ENCODE measurements at places on chromosomes 3 and 15. TPM values are rescaled to one million over a fixed set of nuclear protein-coding genes. Genes with fewer than 3 reads are reported as not detected.
A peak's percentile ranks its signal among the peaks of the same experiment; 100 is the strongest.

- no peak for DNase-seq
Observed at GRCh38 chr3:78871048-78871447, 896.8 kb downstream of the ROBO1 start.

DNA sequence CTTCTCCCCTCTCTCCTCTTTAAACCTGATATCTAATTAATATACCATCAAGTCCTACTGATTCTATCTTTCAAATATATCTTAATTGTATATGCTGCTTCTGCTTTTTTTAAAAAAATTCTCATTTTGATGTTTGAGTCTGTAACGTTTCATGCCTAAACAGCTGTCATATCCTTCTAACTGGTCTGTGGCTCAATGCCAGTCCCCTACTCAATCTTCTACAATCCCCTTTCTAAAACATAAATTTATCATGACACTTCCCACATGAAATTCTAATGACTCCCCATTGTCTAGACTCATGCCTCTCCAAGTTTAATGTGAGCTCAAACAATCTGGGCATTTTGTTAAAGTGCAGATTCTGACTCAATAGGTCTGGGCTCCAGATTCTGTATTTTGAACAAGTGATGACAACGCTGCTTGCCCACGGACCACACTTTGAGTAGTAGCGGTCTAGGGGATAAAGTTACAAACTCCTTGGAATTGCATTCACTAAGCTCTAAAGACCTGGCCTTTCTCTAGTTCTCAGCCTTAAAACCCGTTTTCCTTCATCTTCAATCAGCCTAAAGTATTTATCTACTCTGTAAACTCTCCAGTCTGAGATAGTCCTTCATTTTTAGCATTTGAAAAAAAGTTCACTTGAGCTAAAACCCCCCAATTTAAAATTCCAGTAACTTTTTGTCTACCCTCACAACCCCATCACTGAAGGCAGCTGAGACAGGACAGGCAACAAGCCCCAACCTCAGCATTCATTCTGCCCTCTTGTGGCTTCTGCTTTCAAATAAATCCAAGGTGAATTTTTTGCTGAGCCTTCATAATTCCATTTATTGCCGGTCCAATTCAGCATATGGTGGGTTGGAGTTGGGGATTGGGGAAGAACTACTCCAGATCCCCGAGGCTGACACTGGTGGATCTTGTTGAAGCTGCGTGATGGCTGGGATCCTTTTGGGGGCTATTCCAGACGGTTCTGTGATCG, 88.1 kb upstream of the THRB start:
- peak; percentile 14 for DNase-seq

GRCh38 chr3:160568989-160569388, 3.6 kb upstream of the KPNA4 start:
- no peak for DNase-seq

- no peak for DNase-seq
Observed at GRCh38 chr15:72884311-72884710, 100.8 kb upstream of the ADPGK start.

GRCh38 chr3:195250473-195251251, 20.3 kb downstream of the XXYLT1 start:
- no peak for DNase-seq

GRCh38 chr15:61750271-61751084, 309.8 kb downstream of the VPS13C start:
- DNase-seq, result no peak

DNA sequence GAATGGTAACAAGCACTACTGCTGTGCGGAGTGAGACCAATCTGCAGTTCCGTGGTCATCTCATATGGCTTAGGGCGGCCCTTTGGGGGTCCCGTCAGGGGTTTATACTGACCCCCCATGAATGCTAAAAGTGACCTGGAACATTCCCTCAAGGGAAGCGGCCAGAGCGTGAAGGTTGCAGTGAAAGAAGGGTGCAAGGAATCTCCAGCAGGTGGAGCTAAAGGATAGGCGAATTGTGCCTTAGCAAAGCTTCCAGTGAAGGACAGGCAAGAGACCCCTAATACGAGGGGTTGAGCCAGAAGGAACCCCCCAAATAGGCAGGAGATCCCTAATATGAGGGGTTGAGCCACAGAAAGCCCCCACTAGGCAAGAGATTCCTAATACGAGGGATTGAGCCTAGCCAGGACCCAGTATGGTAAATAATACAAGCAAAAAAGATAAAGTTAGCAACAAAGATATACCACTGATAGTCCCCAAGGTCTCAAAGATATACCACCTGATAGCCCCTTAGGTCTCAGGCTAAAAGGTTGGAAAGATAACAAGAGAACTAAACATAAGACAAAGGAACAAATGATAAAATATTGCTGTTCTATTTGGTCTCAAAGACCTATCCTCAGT, 32.8 kb downstream of the ZNF589 start:
- no peak for DNase-seq

DNA sequence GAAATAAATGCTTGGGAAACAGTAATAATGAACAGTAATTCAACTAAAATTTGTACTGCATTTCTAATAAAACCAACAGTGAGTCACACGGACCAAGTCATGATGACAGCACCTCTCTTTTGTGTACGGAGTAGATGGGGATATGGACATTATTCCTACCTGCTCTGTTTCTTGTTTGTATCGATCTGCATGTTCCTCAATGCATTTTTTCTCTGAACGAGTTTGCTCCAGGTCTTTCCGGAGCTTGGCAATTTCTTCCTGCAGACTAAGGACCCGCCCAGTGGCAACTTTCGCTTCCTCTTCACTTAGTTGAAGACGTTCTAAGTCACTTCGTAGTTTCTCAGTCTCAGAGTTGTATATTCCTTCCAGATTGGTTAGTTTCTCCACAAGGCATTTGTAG, 74.4 kb upstream of the MYO5C start:
- no peak for DNase-seq

DNA sequence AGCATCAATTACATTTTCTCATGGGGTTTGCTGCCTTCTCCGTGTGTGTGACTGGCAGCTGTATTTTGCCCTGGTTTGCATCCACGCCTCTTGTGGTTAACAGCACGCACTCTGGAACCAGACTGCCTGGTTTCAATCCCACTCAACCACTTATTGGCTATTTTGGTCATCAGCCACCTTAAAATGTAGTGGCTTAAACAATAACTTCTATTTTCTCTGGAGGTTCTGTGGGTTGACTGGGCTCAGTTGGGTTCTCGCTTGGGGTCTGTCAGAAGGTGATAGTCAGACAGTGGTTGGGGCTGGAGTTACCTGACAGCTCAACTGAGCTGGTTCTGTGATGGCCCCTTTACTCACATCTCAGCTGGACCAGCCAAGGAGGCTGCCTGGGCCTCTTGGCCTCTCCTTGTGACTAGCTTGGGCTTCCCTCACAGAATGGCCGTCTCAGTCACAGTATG, 36.8 kb downstream of the EHD4 start:
- no peak for DNase-seq

GRCh38 chr3:142285083-142285517, 59.7 kb upstream of the GK5 start:
- DNase-seq, result no peak

DNA sequence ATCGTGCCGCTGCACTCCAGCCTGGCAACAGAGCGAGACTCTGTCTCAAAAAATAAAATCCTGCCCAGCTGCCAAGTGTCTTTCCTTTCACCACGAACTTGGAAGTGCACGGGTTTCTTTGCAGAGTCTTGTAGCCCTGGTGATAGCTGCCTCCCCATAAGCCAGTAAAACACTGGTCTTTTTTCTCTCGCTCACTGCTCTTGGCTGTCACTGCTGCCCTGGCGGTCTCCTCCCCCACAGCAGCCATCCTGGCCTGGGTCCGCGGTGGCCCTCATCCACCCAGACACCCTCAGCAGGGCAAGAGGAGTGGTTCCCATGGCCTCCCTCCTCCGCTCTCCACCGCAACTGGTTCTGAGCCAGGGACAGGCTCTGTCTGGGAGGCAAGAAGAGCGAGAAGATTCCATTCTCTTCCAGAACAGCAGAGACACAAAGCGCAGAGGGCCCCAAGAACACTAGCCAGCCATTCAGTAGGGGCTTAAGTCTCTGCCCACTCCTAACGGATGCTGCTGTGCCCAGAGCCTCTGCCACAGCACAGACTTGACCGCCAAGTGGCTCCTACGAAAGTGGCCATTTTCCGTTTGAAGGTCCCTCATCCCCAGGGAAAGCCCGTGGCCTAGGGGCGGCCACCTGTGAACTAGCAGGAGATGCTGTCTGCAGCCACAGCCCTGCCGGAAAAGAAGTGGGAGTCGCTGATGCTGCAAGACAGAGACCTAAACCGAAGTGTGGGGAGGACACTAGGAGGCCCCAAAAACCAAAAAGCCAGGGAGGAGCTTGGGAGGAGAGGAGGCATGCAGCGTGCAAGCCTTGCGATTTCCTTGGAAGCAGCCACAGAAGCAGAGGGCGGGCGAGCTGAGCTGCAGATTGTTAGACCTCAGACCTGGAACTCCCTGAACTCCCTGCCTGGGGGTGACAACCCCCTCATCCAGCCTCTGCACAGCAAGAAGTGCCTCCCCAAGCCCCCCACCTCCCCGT, 44.1 kb downstream of the KLHL25 start:
- peak; percentile 48 for DNase-seq

- no peak for DNase-seq
Observed at GRCh38 chr3:40247714-40248454, 61.6 kb upstream of the EIF1B start.

- no peak for DNase-seq
Observed at GRCh38 chr15:85116494-85116893, 134.8 kb downstream of the PDE8A start.

DNA sequence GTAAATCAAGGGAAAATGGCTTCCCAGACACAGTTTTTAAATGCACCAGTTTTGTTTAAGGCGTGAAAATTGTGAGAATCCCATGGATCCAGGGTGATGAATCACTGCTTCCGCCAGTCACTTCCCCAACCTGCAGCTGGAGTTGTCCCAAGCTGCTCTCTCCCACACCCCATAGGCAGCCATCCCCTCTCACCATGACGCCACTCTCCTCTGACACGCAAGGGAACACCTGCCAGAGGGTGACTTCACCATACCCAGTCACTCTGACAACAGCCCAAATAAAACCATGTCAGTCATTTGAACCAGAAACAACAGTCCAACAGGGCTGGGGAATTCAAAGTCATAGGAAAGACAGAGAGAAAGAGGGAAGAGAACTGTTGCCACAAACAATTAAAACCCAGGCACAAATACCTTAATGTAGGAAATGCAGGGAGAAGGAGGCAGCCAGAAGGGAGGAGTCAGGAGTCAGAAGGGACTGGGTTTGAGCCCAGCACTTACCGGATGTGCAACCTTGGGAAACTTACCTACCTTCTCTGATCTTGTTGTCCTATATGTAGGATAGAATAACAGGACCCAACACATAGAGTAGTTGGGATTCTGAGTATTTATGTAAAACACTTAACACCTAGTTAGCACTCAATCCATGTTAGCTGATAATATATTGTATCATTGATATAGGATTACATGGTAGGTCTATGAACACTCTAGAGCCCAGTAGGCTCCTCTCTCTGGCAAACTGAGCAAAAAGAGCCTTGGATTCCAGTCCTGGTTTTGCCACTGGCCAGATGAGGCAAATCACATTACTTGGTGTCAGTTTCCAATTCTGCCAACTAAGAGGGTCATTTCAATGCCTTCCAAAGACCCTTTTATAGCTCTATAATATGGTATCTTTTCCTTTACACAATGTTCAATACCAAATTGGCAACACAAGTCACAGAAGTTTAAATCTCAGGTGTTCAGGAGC, 326.3 kb upstream of the ICE2 start:
- DNase-seq, result peak; percentile 21

DNA sequence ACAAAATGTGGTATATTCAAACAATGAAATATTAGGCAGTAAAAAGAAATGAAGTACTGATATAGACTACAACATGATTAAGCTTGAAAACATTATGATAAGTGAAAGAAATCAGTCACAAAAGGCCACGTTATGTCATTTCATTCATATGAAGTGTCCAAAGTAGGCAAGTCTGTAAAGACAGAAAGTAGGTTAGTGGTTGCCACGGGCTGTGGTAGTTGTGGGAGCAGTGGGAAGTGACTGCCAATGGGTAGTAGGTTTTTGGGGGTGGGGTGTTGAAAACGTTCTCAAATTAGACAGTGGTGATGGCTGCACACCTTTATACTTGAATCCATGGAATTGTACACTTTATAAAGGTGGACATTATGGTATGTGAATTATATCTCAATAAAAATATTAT, 12.1 kb downstream of the GALNT15 start:
- DNase-seq, result no peak

GRCh38 chr15:57784081-57784511, 77.6 kb downstream of the POLR2M start:
- DNase-seq, result no peak

DNA sequence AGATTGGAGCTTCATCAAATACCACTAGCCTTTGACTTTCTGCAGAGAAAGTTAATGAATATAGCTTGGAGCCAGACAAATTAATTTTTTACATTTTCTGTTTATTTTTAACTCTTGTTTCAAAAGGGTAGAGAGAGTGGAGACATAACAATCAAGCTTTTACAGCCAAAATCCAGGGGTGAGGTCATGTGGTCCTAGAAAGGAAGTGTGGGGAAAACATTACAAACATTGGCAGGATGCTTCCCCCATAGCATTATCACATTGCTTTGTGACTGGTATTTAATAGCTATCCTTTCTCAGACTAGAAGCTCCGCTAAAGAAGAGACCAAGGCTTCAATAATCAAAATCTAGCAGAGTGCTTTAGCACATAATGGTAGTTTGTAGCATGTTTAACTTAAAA, 46.4 kb upstream of the PHLDB2 start:
- no peak for DNase-seq

DNA sequence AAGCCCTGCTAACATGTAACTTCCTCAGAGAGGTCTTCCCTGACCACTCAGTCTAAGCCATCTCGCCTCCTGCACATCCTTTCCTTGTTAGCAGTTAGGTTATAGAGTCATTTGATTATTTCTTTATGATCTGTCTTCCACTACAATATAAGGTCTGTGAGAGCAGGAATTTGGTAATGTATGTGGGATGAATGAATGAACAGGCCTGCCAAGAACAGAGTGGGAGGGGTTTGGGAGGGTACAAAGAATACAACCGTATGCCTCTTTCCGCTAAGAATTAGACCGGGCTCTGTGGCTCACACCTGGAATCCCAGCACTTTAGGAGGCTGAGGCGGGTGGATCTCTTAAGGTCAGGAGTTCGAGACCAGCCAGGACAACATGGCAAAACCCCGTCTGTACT, 32.4 kb upstream of the MYO1E start:
- no peak for DNase-seq

Gene HCN4
- total RNA-seq, result 0.16 TPM

Gene ADGRG7
- total RNA-seq, result not detected

Gene GMPS
- 31.2 TPM for total RNA-seq

Gene FBXW12
- total RNA-seq, result 6.0 TPM

Gene SLC26A6
- total RNA-seq, result 6.2 TPM

Gene P3H2
- 1.2 TPM for total RNA-seq

Gene TM4SF4
- 48.9 TPM for total RNA-seq

Gene ZIC1
- total RNA-seq, result not detected

Gene SLC38A3
- 46.5 TPM for total RNA-seq

Gene PRR20G
- not detected for total RNA-seq

Gene FAM81A
- 0.76 TPM for total RNA-seq

Gene SPSB4
- total RNA-seq, result 20.2 TPM

Gene OR5K2
- total RNA-seq, result not detected
